ENCODE measurements at places on chromosomes 2 and 18.

GRCh38 chr2:31324016-31324633 is 90.2 kb downstream of the EHD3 start:
- no peak for DNase-seq

GRCh38 chr18:31553800-31554199 is 37.9 kb upstream of the TTR start:
- no peak for DNase-seq

- DNase-seq = no peak
These were observed 109.4 kb downstream of the AOX1 start for GRCh38 chr2:200695191-200695590.

- DNase-seq = no peak
These were observed 34.5 kb upstream of the GRB14 start for GRCh38 chr2:164655750-164656149.

DNA sequence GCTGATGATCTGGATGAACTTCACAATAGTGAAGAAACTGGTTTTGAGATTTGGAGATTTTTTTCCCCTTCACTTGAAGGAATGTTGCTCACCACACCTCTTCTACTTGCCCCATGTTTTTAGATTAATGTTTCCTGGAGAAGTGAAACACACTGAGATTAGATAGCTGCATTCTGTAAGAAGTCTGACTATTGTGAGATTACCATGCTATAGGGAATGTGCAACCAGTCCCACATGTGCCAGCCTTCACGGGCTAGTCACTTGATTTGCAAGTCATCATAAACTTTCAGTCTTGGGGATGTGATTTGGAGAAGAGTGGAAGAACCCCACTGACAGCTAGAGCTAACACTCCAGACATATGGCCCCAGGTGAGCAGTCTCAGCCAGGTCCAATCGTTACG is 7.4 kb upstream of the CCNYL1 start:
- no peak for DNase-seq

GRCh38 chr2:226410247-226410835 is 389.3 kb downstream of the IRS1 start:
- DNase-seq = no peak

DNA sequence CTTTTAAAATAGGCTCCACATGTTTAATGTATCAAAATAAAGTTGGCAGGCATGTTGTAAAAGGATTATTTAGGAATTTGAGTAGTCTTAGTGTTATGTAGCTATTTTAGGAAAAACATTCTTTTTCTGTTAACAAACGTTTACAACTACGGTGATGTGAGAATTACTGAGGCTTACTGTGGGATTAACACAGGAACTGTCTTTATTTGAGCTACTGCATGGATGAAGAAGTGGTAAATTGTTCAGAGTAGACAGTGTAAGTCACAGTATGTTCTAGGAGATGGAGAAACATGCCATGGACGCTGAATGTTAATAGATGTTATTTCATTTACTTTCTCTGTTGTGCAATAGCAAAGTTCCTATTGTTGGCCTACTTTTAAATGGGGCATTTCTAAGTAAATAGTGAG is 1.6 kb downstream of the PPM1B start:
- no peak for DNase-seq

DNA sequence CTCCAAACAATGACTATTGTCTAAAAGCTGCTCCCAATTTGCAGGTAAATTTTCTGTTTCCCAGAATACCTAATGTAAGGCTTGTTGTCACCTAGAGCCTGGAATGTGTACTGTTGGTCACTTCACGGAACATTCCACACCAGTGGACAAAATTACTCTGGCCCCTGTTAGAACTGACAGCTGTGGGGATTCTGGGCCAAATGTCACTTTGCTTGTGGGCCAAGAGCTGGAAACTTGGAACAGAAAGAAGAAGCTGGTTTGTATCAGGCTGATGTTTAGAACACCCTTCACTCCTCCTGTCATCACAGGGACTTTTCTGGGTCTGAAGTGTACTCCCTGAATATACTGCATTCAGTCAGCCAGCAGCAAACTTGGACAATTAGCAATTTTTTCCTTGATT is 495.6 kb upstream of the SYT4 start:
- DNase-seq = no peak

DNA sequence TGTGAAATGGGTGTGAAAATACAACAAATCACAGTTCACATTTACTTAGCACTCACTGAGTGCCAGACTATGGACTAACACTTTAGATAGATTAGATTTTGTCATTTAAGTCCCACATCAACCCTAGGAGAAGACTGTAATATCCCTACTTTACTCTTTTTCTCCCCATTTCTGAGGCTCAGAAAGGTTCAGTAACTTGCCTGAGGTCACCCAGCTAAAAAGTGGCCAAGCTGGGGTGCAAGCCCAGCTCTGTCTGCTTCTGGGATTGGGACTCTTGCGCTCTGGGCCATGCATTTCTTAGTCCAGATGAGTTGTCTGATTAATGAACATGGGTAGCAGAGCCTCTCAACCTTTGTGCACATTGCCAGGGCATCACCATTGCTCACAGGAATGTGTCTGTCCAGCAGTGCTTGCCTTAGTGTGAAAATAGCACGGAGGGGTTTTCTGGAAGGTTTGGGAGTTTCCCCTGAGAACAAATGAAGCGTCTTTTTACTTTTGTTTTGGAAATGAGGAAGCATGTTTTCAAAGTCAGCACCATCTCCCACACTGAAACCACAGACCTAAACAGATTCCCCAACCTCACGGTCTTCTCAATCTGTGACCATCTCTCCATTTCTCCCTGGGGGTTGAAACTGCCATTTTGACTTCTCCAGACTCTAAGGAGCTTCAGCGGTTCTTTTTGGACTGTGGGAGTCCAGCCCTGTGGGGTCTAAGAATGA is 31.9 kb downstream of the NRP2 start:
- DNase-seq = no peak

GRCh38 chr2:26847307-26847654 is 651 bp upstream of the DPYSL5 start:
- no peak for DNase-seq

GRCh38 chr18:55083461-55083860 is 124.2 kb upstream of the CCDC68 start:
- DNase-seq = no peak

GRCh38 chr2:68371581-68371980 is 6.5 kb downstream of the PLEK start:
- no peak for DNase-seq

DNA sequence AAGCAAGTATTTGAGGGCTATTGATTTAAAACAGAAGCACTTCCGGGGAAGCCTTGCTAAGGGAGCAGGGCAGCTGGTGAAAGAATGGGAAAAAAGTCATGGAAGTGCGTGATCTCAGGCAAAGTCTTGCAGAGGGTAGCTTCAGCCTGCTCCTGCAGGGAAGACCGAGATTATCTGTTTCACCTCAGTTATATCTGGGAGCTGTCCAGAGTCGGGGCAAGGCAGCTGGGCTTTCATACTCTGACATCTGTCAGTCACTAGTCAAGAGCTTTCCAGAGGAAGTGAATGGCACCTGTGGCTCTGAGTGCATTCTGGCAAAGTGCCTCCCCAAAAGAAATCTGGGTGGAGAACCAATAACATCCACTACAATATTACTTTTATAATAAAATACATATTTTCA is 8.7 kb downstream of the NXPH2 start:
- DNase-seq = no peak

All from activated CD8-positive, alpha-beta memory T cell treated with anti-CD3 and anti-CD28 coated beads, Interleukin-2, amount 10 ng/mL, durations not matched to agents 7 days and 5 days (primary cell).